ENCODE measurements at places on chromosomes 16 and 17. TPM values are rescaled to one million over a fixed set of nuclear protein-coding genes. Genes with fewer than 3 reads are reported as not detected.

CMTM1 gene
- 0.49 TPM for total RNA-seq

TLCD1 gene
- total RNA-seq: 4.8 TPM

DNAI2 gene
- not detected for total RNA-seq

STX1B gene
- total RNA-seq: 0.69 TPM

TERB1 gene
- total RNA-seq: not detected

NPIPA2 gene
- 2.1 TPM for total RNA-seq

DHRS7C gene
- total RNA-seq: 24.2 TPM

CMTM2 gene
- total RNA-seq: not detected

FAM171A2 gene
- 0.77 TPM for total RNA-seq

CLEC3A gene
- not detected for total RNA-seq

TEKT5 gene
- not detected for total RNA-seq

VASN gene
- total RNA-seq: 9.4 TPM

KRT33B gene
- total RNA-seq: not detected

OMG gene
- total RNA-seq: 0.56 TPM

SPATA20 gene
- 44.7 TPM for total RNA-seq

PDILT gene
- not detected for total RNA-seq

MT1F gene
- total RNA-seq: 5.7 TPM

ZP2 gene
- total RNA-seq: not detected

PMFBP1 gene
- not detected for total RNA-seq

UNC45B gene
- total RNA-seq: 195 TPM

MYH8 gene
- not detected for total RNA-seq
